ENCODE measurements at places on chromosomes 6 and 20. TPM values are rescaled to one million over a fixed set of nuclear protein-coding genes. Genes with fewer than 3 reads are reported as not detected.

DNA sequence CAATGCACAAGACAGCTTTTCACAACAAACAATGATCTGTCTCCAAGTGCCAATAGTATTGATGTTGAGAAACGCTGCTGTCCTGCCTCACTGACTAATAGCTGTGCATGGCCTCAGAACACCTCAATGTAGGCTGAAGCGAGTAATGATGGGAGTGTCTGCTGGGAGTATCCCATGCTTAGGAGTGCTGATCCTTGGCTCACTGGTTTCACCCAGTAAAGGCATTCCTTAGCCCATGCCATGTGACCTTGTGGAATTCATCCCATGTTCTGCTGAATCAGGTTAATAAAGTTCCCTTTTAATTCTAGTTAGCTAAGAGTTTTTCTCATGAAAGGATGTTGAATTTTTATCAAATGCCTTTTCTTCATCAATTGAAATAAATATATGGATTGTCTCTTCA is 3.8 kb upstream of the WFDC12 start:
- no peak for DNase-seq

HLA-DPB1 gene
- total RNA-seq: 15.1 TPM

GRCh38 chr20:50199703-50200102 is 9.1 kb downstream of the CEBPB start:
- no peak for DNase-seq

- no peak for DNase-seq
Observed at GRCh38 chr6:128070406-128070805, 169.5 kb upstream of the THEMIS start.

GHRH gene
- not detected for total RNA-seq

- no peak for DNase-seq
Observed at GRCh38 chr20:21017528-21018085, 88.6 kb downstream of the LINC00237 start.

CAPN11 gene
- 0.70 TPM for total RNA-seq

GRCh38 chr6:36075656-36076055 is 48.0 kb downstream of the MAPK14 start:
- peak; percentile 40 for DNase-seq

DNA sequence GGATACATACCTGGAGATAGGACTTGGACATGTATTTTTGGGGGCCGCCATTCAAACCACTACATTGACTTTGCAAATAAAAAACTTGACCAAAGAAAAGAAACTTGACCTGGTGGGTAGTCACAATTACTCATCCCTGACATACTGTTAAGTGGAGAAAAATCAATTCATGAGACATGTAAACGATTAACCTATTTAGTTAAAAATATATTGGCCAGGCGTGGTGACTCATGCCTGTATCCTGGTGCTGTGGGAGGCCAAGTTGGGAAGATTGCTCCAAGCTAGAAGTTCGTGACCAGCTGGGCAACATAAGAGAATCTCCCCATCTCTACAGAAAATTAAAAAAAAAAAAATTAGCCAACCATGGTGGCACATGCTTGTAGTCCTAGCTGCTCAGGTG is 2.5 kb upstream of the SRSF12 start:
- DNase-seq: no peak

DNA sequence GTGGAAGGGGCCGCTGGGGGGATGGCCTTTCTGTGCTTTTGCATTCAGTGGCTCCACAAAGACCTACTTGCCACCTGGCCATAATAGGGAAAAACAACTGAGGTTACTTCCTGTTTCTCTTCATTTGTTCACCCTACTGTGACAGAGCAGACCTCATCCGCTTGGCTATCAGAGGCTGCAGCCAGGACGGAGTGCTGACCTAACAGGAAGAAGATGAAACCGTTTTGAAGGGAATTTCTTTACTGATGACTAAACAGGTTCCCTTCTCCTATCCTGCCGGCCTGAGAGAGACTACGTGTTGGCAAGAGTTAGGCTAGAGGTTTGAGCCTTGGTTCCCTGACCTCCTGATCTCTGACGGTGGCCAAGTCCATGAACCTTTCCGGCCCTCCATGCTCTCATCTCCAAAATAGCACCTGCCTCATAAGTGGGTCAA is 21.3 kb downstream of the PRR18 start:
- no peak for DNase-seq

DNA sequence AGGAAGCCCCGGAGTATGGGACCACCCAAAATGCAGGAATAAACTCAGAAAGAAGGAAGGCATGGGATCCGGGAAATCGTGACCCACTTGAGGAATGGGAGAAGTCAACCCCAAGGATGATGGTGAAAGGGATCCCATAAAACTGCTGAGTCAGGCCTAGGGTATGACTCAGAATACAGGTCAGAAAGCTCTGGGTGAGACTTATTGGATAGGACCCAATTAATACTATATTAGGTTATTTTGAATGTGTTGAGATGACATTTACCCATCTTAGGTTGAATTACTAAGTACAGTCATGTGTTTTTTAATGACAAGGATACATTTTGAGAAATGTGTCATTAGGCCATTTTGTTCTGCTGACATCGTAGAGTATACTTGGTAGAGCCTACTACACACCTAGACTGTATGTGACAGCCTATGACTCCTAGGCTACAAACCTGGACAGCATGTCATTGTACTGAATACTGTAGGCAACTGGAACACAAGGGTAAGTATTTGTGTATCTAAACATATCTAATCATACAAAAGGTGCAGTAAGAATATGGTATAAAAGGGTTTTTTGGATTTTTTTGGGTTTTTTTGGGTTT is 17.1 kb upstream of the HIVEP1 start:
- DNase-seq: no peak

DNA sequence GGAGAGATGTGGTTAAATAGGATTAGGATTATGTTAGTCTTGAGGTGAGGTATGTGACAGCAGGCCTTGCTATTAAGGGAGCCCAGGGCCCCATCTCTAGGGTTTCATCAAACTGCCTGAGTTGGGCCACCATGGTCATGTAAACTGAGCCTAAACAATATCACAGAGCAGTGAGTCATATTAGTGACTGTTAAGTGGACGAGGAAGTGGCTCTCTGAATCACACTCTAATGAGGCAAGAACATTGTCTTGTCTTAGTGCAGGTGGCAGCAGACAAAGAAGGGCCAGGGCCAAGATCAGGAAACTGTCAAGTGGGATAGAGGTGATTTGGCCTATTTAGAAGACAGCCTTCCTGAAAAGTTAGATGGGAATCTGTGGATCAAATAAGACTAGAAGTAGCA is 23.1 kb downstream of the ENPP3 start:
- DNase-seq: no peak

- DNase-seq: no peak
Observed at GRCh38 chr6:104566411-104566810, 293.3 kb downstream of the HACE1 start.

METTL24 gene
- 0.31 TPM for total RNA-seq

DNA sequence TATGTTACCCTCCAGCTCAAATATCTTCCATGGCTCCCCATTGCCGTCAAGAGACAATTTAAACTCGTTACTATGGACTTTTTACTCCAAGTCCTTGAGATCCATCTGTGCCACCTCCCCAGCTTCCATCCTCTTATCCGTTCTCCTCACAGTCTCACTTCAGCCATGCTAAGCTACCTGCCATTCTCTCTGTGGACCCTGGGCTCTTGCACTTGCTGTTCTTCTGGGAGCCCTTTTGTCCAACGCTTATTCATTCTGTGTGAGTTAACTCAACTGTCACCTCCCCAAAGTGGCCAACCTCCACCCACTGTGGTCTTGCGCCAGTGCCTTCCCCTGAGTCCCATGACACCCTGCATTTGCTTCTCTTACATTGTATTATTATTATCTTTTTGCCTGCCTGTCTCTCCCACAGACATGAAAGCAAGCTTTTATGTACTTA is 132.4 kb downstream of the BCAS1 start:
- DNase-seq: no peak

DNA sequence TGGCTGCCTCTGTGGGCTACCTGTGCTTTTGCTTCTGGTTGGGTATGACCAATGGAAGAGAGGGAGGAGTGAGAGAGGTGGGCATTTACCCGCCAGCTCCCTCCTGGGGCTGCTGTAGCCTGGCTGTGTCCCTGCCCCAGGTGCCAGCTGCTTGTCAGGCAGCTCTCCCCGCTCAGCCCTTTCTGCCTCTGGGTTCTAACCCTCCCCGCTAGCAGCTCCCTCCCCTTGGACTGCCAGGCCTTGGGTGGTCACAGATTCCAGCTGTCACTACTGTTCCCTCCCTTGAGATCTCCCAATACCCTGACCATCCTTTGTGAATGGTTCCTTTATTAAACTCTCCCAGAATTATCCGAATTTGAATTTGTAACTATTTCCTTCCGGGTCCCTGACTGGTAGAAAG is 95.5 kb upstream of the RNF24 start:
- no peak for DNase-seq

PTGIS gene
- total RNA-seq: 4.5 TPM

GRCh38 chr6:134503585-134504281 is 185.8 kb upstream of the SGK1 start:
- no peak for DNase-seq

DNA sequence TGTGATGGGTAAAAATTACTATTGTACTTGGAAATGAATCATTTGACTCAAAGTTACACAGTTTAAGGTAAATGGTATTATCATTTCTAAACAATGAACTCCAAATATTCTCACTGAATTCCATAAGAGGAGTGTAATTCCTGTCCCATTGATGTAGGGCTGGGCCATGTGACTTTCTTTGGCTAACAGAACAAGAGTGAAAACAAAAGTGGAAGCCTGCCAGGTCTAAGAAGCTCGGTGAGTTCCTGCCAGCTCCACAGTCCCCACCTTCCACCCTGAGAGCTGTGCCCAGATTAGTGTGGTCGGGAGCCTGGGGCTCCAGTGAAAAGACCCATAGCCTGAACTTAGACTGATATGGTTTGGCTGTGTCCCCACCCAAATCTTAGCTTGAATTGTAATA is 24.6 kb downstream of the TBXT start:
- no peak for DNase-seq

SLC17A1 gene
- total RNA-seq: not detected

EIF2S2 gene
- 39.8 TPM for total RNA-seq

GRCh38 chr6:143107911-143108761 is 47.4 kb downstream of the AIG1 start:
- DNase-seq: no peak

DNA sequence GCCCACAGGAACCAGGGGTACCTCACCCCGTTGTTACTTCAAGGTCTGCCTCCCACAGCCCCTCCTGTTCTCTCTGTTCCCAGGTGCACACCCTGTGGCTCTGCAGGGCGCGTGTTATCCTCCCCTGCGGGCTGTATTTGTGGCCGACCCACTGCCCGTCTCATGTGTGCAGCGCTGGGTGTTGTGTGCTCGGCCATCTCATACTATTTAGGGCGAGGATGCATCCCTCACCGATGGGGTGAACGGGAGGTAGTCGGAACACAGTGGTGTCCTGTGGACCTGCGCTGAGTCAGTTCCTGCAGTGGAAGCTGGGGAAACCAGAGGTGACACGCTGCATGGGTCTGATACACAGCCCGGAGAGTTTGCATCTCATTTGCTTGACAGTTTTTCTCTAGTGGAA is 94.5 kb upstream of the SULF2 start:
- no peak for DNase-seq

Data from left colon (tissue), 2 donors.